Aorta (tissue), 5 donors: ENCODE measurements at places on chromosomes 11 and 22. TPM values are rescaled to one million over a fixed set of nuclear protein-coding genes. Genes with fewer than 3 reads are reported as not detected.

Gene FAM181B
- total RNA-seq, result 1.7 TPM

Gene KRTAP5-10
- not detected for total RNA-seq

Gene KRTAP5-9
- total RNA-seq, result not detected

Gene CHRM4
- total RNA-seq, result not detected

Gene OR56A1
- not detected for total RNA-seq

Gene SMIM35
- total RNA-seq, result not detected

Gene C22orf31
- total RNA-seq, result not detected

Gene OR10G6
- not detected for total RNA-seq

Gene UBE2L6
- total RNA-seq, result 68.9 TPM

Gene OR5W2
- not detected for total RNA-seq

Gene APOA4
- total RNA-seq, result not detected

Gene ASCL2
- total RNA-seq, result 0.62 TPM

Gene RPLP2
- total RNA-seq, result 1,300 TPM

Gene BATF2
- total RNA-seq, result 2.5 TPM

Gene OR8G1
- not detected for total RNA-seq

Gene SLC5A12
- not detected for total RNA-seq

Gene PSMA1
- 122 TPM for total RNA-seq

Gene OR52E2
- not detected for total RNA-seq

Gene OR2AG2
- not detected for total RNA-seq

Gene CBLIF
- not detected for total RNA-seq

Gene CNTF
- 3.1 TPM for total RNA-seq

Gene NRGN
- total RNA-seq, result 33.2 TPM

Gene SLC15A3
- 35.4 TPM for total RNA-seq

Gene E2F8
- 0.63 TPM for total RNA-seq

Gene KRTAP5-11
- total RNA-seq, result not detected

Gene CARD16
- 30.6 TPM for total RNA-seq

Gene FDXACB1
- 1.9 TPM for total RNA-seq

Gene KRTAP5-7
- 0.63 TPM for total RNA-seq

Gene IFITM2
- total RNA-seq, result 841 TPM

Gene MUC5AC
- total RNA-seq, result not detected

Gene P2RX3
- total RNA-seq, result not detected
